ENCODE measurements at places on chromosomes 11 and 22. TPM values are rescaled to one million over a fixed set of nuclear protein-coding genes. Genes with fewer than 3 reads are reported as not detected.

CD3E gene
- 0.42 TPM for total RNA-seq

SLC22A24 gene
- not detected for total RNA-seq

RIC3 gene
- not detected for total RNA-seq

BATF2 gene
- total RNA-seq, result 3.1 TPM

BCO2 gene
- 0.19 TPM for total RNA-seq

DEFB131B gene
- total RNA-seq, result not detected

APOBEC3H gene
- 0.60 TPM for total RNA-seq

FOXRED2 gene
- 26.7 TPM for total RNA-seq

ARHGEF17 gene
- 8.2 TPM for total RNA-seq

RAG2 gene
- not detected for total RNA-seq

MYBPC3 gene
- not detected for total RNA-seq

KCNE3 gene
- total RNA-seq, result not detected
